ENCODE measurements at places on chromosomes 7 and 10. TPM values are rescaled to one million over a fixed set of nuclear protein-coding genes. Genes with fewer than 3 reads are reported as not detected.

GRCh38 chr7:77727936-77728701 lies 31.9 kb downstream of the RSBN1L start:
- DNase-seq = no peak

GRCh38 chr10:96743988-96744585 lies 23.8 kb upstream of the PIK3AP1 start:
- no peak for DNase-seq

DNA sequence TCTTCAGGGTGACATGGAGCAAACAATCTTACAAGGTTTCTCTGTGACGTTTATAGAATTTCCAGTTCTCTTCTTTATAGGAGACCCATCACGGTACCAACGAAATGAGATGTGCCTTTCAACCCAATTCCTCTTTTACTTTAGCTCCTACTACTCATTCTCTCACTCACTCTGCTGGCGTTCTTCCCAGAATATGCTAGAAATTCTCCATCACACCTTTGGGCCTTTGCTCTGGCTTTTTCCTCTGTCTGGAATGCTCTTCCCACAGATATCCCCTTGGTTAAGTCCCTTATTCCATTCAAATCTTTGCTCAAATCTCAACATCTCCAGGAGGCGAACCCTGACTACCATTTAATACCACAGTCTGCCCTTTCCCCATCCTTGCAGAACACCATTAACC lies 39.0 kb downstream of the SEMA3C start:
- DNase-seq = no peak

- no peak for DNase-seq
Observed at GRCh38 chr10:2251631-2252030, 514.3 kb upstream of the ADARB2 start.

DNA sequence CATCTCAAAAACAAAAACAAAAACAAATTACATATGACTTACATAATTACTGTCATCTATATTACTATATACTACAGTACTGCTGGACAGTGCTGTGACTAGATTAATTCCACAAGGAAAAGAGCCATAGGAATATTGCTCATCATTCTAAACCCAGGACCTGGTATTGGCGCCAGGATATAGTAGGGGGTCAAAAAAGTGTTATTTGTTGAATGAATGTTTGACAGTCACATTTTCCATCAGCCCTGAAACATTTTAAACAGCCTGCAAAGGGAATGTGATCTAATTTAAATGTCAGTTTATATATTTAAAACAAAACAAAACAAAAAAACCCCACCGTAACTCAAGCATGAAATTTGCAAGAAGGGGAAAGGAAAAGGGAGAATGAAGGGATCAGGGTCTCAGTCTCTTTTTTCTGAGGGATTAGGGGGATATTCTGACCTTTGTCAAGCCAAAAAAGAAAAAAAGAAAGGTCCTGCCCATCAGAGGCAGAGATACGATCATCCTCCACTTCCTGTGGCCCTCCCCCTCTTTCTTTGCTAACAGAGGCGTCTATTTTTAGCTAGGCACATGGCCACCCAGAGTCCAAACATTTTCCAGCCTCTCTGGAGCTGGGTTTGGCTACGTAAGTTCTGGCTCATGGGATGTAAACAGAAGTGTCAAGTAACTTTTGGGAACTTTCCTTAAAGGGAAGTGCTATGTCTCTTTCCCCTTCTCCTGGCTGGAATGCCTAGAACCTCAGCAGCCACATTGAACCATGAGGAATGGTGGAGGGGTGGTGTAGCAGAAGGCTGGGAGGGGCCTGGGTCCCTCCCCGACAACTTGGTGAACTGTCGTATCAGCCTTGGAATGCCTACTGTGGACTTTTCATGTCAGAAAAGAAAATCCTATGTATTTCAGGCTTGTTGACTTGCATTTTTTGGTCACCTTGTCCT lies 44.6 kb upstream of the DLG5 start:
- peak; percentile 65 for DNase-seq

The AKR1C4 gene
- not detected for total RNA-seq

The EEPD1 gene
- 19.8 TPM for total RNA-seq

The NANOS1 gene
- 14.8 TPM for total RNA-seq

DNA sequence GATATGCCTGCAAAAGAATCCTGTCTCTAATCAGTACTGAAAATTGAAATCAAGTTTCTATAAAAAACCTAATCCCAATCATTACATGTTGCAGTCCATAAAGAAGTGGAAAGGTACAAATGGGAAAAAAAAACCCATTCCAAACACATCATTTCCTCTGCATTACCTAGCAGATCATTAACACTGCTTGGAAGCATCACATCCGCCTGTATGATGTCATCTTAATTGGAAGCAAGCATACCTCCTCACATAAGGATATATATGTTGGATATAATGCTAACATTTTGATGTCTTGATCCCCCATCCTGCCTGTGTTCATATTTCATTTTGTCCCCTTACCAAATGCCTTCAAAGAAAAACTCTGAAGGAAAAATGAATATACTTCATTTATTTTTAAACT lies 241.3 kb upstream of the AOAH start:
- DNase-seq = no peak

- DNase-seq = peak; percentile 64
Observed at GRCh38 chr7:131108212-131108940, 219.3 kb upstream of the MKLN1 start.

GRCh38 chr7:4805110-4805983 lies 29.9 kb downstream of the AP5Z1 start:
- DNase-seq = no peak

DNA sequence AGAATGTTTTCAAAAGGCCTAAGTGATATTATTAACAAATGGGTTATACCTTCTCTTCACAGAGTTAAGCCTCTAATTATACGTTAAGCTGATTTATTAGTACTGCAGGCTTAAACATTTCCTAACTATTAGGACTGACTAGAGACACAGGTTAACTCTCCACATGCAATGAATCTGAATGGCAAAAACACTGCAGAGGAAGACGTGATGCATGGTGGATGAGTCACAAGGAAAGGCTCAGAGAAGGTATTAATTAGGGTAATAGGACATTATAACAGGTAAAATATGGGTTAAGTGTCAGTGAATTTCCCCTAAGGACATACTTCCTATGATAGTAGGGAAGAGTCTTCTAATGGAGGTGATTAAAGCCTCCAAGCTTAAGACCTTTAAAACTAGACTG lies 24.7 kb upstream of the SEM1 start:
- DNase-seq = no peak

The SAP25 gene
- total RNA-seq = 0.59 TPM

The TBRG4 gene
- total RNA-seq = 76.6 TPM
